ENCODE measurements at places on chromosomes 7 and 10.

DNA sequence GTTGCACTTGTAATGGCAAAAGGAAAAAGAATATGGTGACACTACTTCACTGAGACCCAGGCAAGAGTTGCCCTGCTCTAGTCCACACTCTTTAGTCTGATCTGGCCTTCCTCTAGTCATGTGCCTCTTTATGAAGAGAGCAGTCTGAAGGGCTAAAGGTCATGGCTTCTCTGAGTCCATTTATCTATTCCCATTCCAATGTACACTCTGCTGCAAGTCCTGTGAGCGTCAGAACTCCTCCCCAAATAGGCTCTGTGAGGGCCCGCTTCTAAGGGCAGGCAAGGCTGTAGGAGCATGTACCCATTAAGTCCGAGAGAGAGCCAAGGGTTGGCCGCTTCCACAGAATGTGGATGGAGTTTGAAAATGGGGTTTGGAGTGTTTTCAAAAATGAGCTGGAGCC, 209.3 kb downstream of the AHR start:
- no peak for DNase-seq

- no peak for DNase-seq
Observed at GRCh38 chr7:141693082-141693481, 8.9 kb downstream of the DENND11 start.

- peak; percentile 84 for DNase-seq
Observed at GRCh38 chr10:63977329-63977923, 456.2 kb downstream of the REEP3 start.

GRCh38 chr7:50633414-50633710, 68.2 kb upstream of the DDC start:
- no peak for DNase-seq

DNA sequence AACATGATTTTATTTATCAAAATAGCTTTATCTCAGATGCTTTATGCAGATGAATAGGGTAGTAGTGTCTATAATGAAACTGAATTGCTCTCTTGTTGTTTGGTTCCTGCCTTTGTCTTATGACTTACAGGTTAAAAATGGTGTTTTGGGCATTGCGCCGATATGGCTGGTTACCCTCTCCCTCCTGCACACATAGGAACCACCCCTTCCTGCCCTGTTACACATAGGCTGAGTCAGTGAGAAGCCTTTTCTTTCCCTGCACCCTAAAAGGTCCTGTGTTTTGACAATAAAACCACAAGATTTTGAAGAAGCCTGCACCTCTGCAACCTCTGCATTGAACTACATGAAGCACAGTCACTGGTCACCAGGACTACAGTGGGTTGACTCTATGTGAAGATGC, 655.8 kb upstream of the ANKRD30A start:
- DNase-seq: no peak

DNA sequence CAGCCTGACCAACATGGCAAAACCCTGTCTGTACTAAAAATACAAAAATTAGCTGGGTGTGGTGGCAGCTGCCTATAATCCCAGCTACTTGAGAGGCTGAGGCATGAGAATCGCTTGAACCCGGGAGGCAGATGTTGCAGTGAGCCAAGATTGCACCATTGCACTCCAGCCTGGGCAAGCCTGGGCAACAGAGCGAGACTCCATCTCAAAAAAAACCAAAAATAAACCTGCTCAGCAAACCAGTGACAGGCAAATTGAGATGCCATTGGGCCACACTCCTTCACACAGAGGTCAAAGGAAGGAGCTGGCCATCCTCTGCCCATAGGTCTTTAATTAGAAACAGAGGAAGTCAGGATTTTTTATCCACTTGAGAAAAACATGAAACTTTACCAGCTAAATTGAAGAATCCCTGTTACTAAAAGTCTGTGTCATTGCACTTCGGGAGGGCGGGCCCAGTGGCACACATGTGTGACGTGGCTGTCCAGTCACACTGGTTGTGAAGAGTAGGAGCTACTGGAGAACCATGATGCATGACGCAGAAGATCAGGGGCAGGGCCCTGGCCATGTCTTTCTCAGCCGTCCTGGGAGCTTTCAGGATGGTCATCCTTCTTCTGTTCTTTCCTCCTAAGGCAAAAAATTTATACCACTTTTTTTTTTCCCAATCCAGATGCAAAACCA, 118.3 kb upstream of the ZNF438 start:
- no peak for DNase-seq

GRCh38 chr7:40331915-40332314, 197.1 kb downstream of the SUGCT start:
- no peak for DNase-seq

- DNase-seq: no peak
Observed at GRCh38 chr10:99768556-99768955, 13.9 kb upstream of the ABCC2 start.

DNA sequence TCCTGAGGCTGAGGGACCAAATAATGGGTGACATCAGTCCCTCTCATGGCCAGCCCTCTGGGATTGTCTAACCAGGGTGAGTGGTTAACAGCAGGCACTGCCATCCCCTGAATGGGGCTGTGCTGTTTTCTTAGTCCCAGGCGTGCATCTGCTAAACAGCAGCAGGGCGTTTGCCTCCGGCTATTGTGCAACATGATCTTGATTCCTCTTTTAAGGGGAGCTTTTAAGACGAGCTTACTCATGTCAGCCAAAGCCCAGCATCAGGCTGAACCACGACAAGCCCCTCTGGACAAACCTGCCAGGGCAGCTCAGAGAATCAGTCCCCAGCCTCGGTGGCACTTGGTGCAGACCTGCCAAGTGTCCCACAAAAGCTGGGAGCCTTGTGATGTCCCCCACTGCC, 16.2 kb upstream of the IGFBP3 start:
- DNase-seq: no peak

- DNase-seq: peak; percentile 37
Observed at GRCh38 chr10:123755061-123755460, 88.9 kb downstream of the GPR26 start.

DNA sequence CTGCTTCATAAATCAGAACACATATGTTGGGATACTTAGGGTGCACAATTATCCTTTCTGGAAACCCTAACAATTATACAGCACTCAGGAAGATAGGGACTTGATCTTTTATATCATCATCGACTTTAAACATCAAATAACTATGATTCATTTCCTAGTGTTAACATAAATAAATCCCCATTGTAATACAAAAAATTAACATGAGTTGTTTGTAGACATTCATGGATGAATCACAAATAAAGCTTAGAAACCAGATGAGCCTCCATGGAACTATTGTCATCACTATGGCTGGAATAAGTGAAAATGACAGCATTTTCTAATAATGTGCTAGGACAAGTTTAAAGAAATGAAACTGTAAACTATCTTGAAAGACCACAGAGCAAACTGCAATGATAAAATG, 821.7 kb downstream of the GATA3 start:
- no peak for DNase-seq

- no peak for DNase-seq
Observed at GRCh38 chr10:63286340-63286739, 153.2 kb downstream of the NRBF2 start.

GRCh38 chr7:70380421-70381015, 751.4 kb upstream of the GALNT17 start:
- DNase-seq: no peak

- DNase-seq: no peak
Observed at GRCh38 chr7:110358028-110358427, 732.9 kb upstream of the LRRN3 start.

- peak; percentile 83 for DNase-seq
Observed at GRCh38 chr10:43078986-43079273, 2.1 kb downstream of the RET start.

DNA sequence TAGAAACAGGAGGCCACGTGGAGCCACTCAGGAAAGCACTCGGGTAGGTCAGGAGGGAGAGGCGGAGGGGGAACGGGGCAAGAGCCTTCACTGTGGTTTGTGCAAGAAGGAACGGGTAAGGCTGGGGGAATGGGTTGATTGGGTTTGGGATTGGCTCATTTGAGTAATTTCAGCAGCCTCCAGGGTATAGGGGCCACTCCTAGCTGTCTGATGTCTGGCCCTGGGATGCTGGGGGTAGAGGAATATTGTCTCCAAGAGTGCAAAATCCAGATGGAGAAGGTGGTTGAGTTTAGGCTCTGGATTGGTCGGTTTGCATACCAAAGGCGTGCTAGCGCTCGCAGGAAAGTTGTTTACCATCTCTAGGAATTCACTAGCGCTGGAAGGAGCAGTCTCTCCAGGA, 47.2 kb downstream of the MYL10 start:
- DNase-seq: no peak

GRCh38 chr10:103123282-103124024, 69.6 kb downstream of the NT5C2 start:
- no peak for DNase-seq

GRCh38 chr7:127396184-127396583, 3.7 kb upstream of the ZNF800 start:
- peak; percentile 30 for DNase-seq

- no peak for DNase-seq
Observed at GRCh38 chr7:105940109-105940508, 23.0 kb upstream of the CDHR3 start.

DNA sequence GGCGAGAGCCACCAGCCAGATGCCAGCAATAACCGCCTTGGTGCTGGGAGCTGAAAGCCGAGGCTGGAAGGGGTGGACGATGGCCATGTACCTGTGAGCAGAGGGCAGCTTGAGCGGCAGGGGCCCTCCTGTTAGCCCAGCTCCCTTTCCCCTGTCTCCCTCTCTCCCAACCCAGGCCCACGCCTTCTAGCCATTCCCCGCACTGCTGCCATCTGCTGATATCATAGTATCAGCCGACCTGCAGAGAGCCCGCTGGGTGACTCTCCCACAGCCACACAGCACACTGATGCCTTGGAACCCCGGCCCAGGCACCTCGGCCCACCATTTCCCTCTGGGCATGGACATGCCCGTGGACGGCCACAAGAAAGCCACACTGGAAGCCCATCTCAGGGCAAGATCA, 1.7 kb downstream of the TACR2 start:
- DNase-seq: no peak

DNA sequence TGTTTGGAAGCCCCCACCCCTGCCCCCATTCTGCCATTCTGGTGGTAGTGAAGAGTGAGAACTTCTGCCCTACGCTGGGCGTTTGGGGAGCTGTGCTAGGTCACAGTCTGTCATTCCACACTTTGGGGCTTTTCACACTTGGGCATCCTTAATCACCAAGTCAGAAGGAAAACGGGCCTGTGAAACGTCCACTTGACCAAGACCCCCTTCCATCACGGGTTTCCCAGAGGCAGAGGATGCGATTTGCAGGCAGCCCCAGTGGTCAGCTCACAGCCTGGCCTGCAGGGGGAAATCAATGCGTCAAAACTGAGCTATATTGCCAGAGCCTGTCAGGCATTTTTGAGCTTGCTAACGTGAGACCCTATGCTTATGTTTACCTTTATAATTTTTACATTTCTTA, 663.3 kb upstream of the MGMT start:
- DNase-seq: peak; percentile 30

DNA sequence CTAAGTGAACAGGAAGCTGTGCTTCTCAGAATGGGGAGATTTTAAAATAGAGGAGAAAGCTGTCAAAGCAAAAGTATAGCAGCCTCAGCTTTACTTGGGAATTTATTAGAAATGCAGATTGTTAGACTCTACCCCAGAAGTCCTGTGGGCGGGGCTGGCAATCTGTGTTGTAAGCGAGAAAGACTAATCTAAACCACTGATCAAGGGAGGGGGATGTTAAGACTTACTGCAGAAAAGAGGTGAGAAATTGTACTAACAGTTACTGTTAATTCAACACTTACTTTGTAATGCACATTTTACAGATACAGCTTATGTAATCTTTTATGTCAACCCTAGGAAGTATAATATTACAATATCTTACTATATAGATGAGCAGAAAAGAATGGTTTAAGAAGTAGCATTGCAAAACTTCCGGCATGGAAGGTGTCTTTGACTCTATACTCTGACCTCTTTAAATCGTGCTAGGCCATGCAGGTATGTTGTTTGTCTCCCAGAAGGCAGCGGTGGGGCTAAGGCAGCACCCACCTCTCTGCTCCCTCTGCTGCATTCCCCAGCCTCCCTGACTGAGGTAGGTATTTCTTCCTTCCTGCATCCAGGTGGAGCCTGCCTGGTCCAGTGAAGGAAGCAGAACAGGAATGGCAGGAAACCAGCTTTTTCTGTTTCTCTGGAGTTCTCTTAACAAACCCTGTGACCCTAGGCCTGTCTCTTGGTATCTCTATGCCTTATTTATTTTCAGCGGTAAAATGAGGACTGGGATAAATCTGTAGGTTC, 462.2 kb downstream of the AUTS2 start:
- peak; percentile 82 for DNase-seq

- DNase-seq: no peak
Observed at GRCh38 chr10:62653254-62653653, 151.3 kb upstream of the ADO start.

GRCh38 chr7:2521341-2521745, 1.8 kb downstream of the LFNG start:
- no peak for DNase-seq

GRCh38 chr7:4682621-4683042, 537 bp downstream of the FOXK1 start:
- DNase-seq: peak; percentile 54

GRCh38 chr10:85147346-85148250, 819.2 kb downstream of the CCSER2 start:
- DNase-seq: peak; percentile 3

- no peak for DNase-seq
Observed at GRCh38 chr7:47973739-47974138, 5.7 kb downstream of the HUS1 start.

DNA sequence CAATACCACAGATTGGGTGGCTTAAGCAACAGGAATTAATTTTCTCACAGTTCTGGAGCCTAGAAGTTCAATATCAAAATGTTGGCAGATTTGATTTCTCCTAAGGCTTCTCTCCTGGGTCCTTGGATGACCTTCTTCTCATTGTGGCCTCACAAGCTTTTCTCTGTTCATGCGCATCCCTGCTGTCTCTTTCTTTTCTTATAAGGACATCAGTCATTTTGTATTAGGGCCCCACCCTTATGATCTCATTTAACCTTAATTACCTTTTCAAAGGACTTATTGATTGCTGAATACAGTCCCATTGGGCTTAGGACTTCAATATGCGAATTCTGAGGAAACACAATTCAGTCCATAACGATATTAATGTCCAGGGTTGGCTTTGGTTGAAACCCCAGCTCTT, 285.4 kb downstream of the HDAC9 start:
- no peak for DNase-seq

DNA sequence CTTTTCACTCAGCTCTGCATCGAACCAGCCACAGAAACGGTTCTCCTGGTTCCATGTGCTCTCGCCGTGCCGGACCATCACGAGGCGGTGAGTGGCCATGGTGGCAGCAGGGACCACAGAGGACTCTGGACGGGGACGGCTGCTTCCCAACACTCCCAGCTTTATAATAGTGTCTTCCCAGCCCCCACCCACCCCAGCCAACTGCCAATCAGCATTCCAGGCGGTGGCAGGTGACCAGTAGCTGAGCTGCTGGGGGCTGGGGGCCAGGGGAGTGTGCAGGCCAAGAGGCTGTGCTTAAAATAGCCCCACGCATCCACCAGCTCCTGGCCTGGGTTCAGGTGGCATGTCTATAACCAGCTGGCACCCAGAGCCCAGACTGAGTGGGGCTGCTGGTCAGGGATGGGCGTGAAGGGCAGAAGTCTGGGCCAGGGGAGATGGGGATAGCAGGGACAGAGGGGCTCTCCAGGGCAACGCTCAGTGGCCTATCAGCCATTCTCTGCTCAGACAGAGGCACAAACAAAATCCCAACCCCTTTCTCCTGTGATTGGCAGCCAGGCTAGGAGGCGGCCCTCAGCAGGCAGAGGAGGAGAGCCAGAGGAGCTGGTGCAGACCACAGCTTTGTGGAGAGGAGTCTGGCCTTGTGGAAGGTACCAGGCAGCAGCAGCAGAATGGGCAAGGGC, at the start of gene PGAM2:
Gene PGAM2 (minus strand): TSS at position 137 of the 680 bp plus-strand sequence. CDS start 38 bp downstream, at position 99.
- DNase-seq: peak; percentile 67

- no peak for DNase-seq
Observed at GRCh38 chr7:124113045-124113444, 80.2 kb upstream of the TMEM229A start.

Data from GM23338 (cell line).